HuH-7 (cell line): ENCODE measurements at places on chromosomes 5 and 9.

GRCh38 chr9:35414889-35415288, 75.0 kb upstream of the RUSC2 start:
- peak; percentile 30 for DNase-seq

- peak; percentile 58 for DNase-seq
Observed at GRCh38 chr5:34655354-34655991, 655 bp upstream of the RAI14 start.

DNA sequence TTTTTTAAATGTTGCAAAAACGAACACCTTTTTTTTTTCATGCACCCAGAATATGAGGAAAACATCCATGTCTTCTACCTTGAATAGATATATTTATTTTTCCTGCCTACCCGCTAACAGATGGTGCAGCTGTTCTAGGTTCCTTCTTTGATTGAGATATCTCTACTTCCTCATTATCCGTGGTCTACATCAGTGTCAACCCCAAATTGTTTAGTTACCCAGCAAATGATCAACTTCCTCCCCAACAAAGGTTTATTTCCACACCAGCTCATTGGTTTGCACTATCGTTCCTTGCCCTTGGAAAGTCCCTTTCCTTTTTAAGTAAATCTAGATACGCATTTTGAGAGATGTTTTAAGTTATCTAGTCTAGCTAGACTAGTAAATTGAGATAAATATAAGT, 166.4 kb downstream of the PRR16 start:
- DNase-seq, result no peak

GRCh38 chr5:32523625-32524024, 61.7 kb upstream of the SUB1 start:
- no peak for DNase-seq

GRCh38 chr9:132167192-132167591, 5.3 kb downstream of the NTNG2 start:
- DNase-seq, result no peak

DNA sequence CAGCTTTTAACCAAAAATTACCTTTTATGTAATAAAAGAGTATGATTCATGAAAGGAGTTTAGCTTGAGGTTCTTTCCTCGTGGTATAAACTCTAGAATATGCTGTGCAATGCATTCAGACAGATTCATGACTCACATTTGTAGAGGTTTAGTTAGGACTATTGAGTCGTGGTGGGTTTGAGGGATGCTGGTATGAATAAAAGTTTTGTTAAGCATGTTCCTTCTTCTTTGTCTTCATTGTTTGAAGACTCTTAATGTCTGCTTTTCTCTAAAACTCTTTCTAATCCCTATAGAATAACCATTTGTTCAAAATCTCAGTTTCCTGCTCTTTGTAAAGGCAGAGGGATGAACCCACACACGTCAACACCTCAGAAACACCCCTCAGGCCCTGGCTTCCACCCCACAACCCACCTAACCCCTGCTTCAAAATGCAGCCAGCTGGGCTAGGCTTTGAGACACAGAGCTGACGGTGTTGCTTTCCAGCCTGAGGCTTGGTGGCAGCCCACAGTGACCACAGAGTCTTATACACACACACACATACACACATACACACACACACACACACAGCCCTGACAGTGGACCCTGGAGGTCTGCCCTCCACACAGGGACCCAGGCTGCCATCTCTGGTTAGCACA, 69.0 kb upstream of the IRX1 start:
- no peak for DNase-seq

GRCh38 chr5:138336952-138337684, 948 bp upstream of the FAM53C start:
- DNase-seq, result peak; percentile 75

DNA sequence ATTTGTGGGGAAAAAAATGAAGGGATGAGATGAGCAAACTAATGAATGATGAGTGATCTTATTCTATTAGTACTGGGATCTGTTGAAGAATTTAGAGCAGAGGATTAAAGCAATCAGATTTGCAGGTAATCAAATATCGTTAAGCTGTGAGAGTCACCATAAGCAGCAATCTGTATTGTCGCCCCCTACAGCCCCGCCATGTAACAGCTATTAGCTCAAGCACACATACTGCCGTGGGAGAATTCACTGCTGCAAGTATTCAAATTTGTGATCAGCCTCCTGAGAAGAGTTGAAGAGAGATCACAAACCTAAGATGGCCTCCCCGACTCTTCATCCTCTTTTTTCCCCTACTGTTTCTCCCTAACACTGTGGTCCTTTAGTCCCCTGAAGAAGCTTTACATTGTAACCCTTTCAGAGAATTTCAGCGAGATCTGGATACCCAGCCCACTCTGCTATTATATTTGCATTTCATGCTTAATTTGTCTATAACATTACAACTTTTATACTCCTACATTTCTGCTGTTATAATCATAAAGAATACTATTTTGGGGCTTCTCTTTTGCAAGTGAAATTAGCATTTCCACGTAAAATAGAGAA, 28.5 kb upstream of the PHF24 start:
- DNase-seq, result peak; percentile 55

DNA sequence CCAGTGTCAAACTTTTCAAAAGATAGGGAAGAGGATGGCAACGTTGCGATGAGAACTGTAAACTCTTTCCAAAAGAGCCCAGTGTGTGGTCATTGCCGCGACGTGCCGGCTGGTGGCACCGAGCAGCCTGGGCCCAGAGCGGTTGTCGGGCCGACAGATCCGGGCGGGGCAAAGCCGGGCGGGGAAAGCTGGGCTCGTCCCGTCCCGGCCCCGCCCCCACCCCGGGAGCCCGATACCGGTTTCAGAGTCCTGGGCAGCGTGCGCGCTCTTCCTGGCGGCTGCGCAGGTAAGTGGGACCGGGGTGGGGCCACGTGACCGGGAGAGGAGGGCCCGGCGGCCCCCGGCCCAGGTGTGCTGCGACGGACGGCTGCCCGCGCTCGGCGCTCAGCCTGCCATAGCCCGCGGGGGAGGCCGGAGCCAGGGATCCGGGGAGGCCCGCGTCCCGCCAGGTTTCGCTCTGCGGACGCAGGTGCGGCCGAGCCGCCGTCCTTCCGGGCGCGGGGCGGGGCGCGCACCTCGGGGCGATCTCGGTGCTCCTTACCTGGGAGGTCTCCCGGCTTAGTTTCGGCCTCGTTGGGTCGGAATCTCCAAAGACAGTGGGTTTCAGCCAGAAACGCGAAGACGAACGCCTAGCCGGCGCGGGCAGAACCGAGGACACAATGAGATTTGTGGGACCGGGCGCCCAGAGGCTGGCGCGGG, at the start of gene MARVELD2:
TSS of gene MARVELD2 (plus strand) at position 232 of the 699 bp plus-strand sequence. CDS start 4,270 bp downstream, outside the sequence.
- DNase-seq, result peak; percentile 84

DNA sequence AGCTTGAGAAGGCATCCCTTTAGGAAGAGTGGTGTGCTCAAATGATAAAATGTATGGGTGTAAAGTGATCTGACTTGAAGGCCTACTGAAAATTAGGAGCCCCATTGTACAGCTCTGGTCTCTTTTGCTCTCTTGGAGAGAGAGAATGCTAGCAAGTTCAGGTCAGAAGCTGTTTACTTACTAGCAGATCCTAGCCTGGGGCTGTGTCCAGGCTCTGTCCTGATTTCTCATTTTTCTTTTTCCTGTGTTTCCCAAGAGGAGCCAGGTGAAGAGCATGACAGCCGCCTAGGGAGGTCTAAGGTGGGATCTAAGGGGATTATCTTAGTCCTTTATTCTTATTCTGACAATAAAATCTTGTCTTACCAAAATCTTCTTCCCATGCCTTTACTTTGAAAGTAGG, 272.8 kb downstream of the NNT start:
- no peak for DNase-seq

DNA sequence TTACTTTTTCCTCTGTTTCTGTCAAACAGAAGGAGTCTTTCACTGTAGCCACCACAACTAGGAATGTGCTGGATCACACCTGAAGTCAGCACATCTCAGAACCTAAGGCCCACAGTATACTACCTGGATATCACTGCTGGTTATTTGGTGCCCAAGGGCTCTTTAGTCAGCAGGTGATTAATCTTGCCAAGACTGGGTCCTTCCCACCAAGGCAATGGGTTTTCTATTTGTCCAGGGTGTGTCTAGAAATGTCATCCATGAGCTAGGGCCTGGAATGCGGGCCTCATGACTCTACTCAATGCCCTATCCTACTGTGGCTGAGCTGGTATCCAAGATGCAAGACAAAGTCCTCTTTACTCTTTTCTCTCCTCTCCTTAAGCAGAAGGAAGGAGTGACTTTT, 9.8 kb upstream of the PCDHAC1 start:
- DNase-seq, result no peak

- DNase-seq, result no peak
Observed at GRCh38 chr9:15889555-15889954, 336.7 kb downstream of the CCDC171 start.

DNA sequence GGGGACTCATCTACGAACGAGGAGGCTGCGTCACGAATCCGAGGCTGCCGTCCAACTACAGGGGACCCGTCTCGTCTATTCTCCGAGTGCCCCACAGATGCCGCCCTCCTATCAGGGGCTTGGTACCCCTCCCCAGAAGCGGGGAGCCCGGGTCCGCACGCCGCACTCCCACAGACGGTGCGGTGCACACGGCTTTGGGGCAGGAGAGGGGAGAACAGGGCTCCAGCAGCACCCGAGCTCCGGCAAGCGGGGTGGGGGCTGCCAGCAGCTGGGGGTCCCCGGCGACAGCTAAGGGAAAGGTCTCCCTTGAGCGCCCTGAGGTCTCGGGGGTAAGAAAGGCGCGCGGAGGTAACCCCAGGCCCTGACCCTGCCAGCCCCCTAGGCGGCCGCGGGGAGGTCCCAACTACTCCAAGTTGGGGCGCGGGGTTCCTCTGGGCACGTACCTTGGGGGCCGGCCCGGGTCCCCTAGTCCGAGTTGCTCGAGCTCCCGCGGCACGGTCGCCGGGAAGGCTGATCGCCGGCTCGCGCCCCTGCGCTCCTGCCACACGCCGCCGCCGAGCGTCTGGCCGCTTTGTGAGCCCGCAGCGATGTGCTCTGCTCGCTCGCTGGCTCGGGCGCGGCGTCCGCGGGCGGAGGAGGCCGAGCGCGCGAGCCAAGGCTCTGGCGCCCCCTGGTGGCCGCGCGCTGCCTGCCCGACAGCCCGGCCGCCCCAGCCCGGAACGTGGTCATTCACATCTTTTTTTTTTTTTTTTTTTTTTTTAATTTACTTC, at the start of gene SPOCK1:
TSS of gene SPOCK1 (minus strand) at position 591 of the 770 bp plus-strand sequence.
- DNase-seq, result peak; percentile 80

DNA sequence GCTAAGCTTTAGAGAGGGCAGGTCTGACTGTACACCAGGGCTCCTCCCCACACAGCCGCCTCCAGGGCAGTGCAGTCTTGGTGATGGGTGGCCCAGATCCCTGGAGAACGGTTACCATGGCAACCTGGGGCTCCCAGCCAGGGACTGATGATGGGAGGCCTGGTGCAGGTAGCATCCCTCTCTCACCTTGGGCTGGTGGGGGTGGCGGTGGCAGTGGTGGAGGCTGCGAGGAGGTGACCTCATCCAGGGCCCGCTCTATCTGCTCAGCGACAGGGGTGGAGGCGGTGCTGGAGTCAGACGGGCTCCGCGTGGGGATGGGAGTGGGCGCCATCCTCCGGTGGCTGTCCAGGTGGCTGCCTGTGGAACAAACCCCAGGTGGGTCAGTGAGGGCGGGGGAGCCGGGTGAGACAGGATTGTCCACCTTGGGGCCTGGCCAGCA, 12.3 kb downstream of the PRR7 start:
- DNase-seq, result no peak

DNA sequence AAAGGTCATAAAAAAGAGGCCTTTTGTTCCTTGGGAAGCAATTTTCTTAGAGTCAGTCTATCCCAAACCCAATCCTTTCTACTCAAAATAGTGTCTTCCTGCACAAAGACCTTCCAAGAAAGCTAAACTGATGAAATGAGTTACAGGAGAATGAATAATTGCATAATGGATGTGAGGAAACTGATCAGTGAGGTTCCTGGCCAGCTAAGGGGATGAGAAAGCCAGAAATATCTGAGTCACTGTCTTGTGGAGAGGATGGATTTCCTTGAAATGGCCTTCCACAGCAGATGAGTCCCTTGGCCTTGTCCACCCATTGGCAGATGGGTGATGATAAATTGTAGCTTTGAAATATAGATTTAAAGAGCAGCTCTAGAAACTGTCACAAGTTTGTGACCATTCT, 756.1 kb downstream of the DNAH5 start:
- no peak for DNase-seq

GRCh38 chr5:154118893-154119336, 71.6 kb upstream of the GALNT10 start:
- no peak for DNase-seq

GRCh38 chr5:172875505-172876279, 41.6 kb downstream of the ERGIC1 start:
- no peak for DNase-seq

GRCh38 chr9:125438506-125439433, 177.1 kb downstream of the GAPVD1 start:
- DNase-seq, result no peak

DNA sequence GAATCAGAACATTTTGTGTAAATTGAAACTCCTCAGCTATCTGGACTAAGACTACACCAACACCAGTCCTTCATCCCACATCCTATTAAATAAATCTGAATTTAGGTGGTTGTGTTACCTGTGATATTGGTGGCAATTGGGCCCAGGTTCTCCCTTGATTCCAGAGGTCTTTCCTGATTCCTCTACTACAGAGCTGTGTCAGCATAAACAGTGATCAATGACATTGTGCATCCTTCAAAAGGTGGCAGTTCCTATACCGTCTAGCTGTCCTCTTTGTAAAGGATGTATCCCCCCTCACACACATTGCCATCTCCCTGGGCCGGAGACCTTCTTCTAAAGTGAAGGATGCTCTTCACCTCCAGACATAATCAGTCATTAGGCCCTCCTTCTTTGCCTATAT, 239.2 kb downstream of the FAM114A2 start:
- no peak for DNase-seq

DNA sequence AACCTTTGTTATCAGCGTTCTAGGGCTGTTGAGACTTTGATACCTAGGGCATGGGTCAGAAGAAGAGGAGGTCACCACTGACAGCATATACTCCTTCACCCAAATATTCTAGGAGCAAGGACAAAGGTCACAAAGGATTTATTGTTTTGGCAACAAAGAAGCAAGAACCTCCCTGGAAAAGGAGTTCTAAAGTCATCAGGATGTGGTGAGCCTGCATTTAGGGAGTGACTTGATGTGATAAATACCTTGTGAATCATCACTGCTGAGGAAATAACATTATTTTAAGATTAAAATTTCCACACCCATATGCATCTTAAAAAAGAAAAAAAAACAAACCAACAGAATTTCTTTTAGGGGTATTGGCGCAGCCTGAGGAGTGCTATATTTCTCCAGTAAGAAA, 13.9 kb downstream of the IFNA1 start:
- no peak for DNase-seq

DNA sequence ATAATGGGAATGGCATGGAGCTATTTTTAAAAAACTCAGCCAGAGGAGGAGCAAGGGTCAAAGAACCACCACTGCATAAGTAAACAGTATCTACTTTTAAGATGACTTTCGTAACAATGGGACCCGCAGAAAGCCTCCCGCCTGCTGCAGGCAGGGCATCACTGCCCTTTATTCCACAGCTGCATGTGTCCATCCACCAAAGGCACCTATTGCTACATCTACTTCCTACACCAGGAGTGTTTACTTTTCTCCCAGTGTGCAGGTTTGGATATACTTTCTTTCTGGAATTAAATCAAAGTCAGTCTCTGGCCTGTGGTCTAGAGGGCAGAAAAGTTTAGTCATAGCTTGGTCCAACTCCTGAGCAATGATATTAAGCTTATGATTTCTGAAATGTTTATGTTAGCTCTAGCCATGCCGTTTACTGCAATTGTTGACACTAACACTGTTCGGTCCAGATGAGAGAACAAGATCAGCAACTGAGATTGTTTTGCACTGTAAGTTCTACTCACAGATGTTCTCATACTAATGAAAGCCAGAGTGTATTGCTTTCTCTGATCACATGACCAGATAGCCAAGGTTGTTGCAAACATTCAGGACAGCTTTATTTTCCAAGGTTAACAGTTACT, 391.5 kb downstream of the FGF10 start:
- DNase-seq, result peak; percentile 46

- no peak for DNase-seq
Observed at GRCh38 chr5:150614661-150615060, 25.8 kb upstream of the SYNPO start.
